ENCODE measurements at places on chromosomes 1 and 21. TPM values are rescaled to one million over a fixed set of nuclear protein-coding genes. Genes with fewer than 3 reads are reported as not detected.
A peak's percentile ranks its signal among the peaks of the same experiment; 100 is the strongest.

FNDC10 gene
- 16.8 TPM for total RNA-seq

CTSK gene
- 6.7 TPM for total RNA-seq

DNA sequence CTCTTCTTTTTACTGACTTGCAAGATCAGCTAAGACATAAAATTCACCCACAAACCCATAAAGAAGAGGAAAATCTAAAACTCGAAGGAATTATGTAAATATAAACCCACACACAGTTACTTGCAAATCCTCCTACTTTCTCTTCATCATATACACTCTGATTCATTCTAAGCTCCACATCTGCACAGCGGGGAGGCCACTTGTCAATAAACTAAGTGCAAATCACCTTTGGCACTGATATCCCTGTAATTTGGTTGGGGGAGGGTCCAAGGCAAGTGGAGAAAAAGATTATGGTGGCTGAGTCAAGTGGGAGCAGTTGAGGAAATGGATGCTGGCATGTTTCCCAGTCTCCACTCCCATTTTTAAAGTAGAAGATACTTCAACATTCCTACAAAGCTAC lies 596.5 kb downstream of the MATN1 start:
- DNase-seq = no peak

DNA sequence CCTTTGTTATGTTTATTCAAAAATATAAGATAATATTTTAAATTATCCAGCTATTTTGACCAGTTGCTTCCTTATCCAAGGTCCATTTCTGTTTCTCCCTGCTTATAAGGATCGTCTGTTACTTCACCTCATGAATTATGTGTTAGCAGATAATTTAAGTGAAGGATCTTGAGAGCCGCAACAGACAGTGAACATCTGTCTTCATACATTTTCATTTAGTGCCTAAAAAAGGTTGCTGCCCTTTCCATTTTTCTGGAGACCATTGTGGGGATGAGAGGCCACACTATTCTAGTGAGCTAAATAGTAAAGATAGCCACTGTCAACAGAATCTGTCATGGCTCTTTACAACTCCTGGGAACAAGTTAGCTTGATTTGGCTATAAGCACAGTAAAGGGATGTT lies 154.0 kb downstream of the CLEC20A start:
- DNase-seq = no peak

GRCh38 chr1:169577981-169578738 lies 8.1 kb downstream of the F5 start:
- DNase-seq = no peak

DNA sequence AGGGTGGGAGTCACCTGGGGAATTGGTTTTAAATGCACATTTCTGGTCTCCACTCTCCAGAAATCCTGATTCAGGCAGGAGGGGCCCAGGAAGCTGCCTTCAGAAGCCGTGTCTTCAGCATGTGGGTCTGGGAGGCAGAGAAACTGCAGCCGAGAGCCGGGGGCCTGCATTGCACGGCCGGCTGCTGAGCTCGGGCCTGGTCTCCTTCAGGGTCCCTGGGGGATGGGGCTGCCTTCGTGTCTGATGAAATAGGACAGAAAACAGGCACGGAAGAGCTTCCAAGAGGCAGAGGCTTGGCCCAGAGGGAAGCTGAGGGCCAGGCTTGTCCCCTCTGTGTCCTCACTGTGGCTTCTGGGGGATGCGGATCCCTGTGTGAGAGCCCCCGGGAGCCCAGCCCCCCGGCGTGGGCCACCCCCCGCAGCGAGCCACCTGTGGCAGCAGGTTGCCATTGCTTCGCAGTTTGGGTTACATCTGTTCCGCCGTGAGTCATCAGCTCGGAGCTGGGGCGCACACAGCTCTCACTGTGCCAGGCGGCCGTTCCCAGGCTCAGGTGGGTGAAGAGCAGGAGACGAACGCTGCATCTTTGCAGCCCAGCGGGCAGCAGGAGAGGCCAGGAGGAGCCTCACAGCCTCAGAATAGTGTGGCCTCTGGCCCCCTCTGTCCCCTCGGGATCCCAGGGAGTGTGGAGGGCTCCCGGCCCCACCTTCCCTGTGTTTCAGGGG lies 72.4 kb downstream of the AJAP1 start:
- no peak for DNase-seq

DNA sequence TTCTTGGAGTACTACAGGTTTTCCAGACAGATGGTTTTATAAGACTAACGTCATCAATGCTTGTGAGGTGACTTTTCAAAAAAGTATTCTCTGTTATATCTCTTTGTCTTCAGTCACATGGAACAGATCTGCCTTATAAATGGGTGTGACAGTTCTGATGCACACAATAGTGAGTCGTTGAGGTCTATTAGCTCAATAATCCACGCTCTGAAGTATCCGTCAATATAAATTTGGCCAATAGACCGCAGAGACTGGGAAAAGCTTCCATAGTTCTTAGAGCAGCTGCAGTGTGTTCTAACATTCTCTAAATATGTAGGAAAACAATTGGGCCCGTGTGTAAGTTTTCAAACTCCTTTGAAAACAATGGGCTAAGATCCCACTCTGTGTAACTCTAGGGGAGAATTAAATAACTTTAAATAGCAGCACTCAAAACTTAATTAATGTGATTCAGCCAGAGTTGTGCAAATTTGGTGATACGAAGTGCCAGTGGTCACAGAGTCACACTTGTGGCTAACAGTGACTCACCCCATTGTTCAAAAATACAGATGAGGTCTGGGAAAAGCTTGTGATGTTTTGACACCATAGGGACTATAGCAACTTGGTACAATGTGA lies 316.0 kb downstream of the LMO4 start:
- DNase-seq = peak; percentile 58

AMPD1 gene
- not detected for total RNA-seq

F13B gene
- under 0.01 TPM for total RNA-seq

DNA sequence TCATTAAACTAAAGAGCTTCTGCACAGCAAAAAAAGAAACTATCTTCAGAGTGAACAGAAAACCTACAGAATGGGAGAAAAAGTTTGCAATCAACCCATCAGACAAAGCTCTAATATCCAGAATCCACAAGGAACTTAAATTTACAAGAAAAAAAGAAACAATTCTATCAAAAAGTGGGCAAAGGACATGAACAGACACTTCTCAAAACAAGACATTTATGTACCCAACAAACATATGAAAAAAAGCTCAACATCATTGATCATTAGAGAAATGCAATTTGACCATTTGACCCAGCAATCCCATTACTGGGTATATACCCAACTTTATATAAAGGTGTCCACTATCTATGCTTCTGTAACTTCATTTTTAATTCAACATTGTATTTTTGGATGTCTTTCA lies 31.1 kb upstream of the VN1R5 start:
- no peak for DNase-seq

DNA sequence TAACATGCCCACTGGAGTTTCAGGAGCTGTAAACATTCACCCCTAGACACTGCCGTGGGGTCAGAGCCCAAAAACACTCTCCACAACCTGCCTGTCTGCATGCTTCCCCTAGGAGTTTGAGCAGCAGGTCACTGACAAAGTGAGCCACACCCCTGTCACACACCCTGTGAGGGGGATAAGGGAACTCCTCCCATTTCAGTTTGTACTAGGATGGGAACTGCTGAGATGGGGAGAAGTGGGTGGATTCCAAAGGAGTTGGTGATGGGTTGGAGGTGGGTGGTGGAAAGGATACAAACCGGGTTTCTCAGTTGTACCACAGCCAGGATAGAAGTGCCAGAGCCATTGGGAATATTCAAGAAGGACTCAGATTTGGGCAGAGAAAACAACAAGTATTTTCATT lies 140.2 kb downstream of the MIS18A start:
- DNase-seq = no peak

Data from mammary epithelial cell (primary cell).